Activated CD4-positive, alpha-beta T cell treated with anti-CD3 and anti-CD28 coated beads for 36 hours (primary cell): ENCODE measurements at places on chromosomes 6 and 20.

DNA sequence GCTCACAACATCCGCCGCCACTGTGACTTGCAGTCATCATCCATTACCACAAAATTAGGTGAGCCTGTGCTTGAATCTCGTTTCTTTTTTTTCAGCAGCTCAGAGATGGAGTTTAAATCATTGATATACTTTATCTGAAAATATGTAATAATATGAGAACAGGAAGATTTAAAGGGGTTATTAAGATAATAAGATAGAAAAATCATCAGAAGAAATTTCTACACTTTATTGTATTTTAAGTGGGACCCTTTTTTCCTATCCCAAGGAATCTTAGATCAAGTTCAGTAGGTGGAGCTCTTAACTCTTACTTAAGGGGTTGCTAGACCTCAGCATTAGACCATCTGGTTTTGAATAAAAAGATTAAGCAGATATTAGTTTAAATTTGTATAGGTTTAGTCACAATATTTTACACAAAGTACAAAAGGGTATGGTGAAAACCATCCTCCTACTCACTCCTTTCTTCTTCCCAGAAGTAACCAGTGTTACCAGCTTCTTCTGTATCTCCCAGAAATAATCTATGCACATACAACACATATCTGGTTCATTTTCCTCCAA lies 9.4 kb upstream of the NCOA7 start:
- peak; percentile 74 for DNase-seq
- peaks cover 17% of the 10 kb centered on the region for H3K36me3 ChIP-seq
- peaks cover 20% of the 10 kb centered on the region for H3K4me1 ChIP-seq
- no peak overlapping the region for H3K27ac ChIP-seq
- H3K27me3 ChIP-seq: no peaks in the 10 kb centered on the region
- no peak overlapping the region for H3K4me3 ChIP-seq

DNA sequence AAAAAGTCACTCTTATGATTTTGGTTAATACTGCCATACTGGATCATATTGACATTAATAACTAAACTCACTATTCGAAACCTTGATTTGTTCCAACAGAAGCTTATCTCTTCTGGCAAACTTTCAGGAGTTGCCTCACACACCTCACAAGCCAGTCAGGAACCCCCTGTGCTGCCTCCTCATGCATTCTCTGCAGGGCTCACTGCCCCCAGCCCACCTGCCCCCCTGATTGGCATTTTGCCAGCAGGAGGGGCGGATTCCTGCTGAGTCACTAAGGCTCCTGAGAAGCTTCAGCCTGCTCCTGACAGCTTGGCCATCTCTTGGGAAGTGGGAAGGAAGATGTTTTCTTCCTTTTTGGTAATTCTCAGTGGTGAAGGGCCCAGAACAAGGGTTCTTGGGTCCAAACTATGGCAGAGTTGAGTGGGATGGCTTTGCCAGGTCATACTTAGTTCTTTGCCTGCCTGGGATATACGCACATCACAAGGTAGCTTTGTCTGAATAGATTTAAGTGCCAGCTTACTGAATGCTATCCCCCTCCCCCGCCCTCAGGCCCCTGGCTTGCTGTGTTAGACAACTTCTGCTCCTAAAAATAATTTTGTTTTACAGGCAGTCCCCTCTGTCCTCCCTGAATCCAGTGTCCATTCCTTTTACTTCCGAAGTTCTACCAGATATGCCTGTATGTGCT lies 31.4 kb downstream of the SLC35F1 start:
- H3K27me3 ChIP-seq: peaks cover 8% of the 10 kb centered on the region
- DNase-seq: no peak
- no peaks in the 10 kb centered on the region for H3K36me3 ChIP-seq
- H3K4me1 ChIP-seq: no peaks in the 10 kb centered on the region
- H3K27ac ChIP-seq: no peak overlapping the region

- no peak for DNase-seq
- peaks cover 8% of the 10 kb centered on the region for H3K27me3 ChIP-seq
- no peak overlapping the region for H3K27ac ChIP-seq
- no peak overlapping the region for H3K4me3 ChIP-seq
Measured at GRCh38 chr20:36322131-36322530, 16.0 kb downstream of the DLGAP4 start.

- no peak overlapping the region for H3K4me3 ChIP-seq
- no peak for DNase-seq
- H3K27ac ChIP-seq: no peak overlapping the region
- H3K36me3 ChIP-seq: no peaks in the 10 kb centered on the region
Measured at GRCh38 chr6:168699631-168700295, 258.8 kb downstream of the SMOC2 start.

DNA sequence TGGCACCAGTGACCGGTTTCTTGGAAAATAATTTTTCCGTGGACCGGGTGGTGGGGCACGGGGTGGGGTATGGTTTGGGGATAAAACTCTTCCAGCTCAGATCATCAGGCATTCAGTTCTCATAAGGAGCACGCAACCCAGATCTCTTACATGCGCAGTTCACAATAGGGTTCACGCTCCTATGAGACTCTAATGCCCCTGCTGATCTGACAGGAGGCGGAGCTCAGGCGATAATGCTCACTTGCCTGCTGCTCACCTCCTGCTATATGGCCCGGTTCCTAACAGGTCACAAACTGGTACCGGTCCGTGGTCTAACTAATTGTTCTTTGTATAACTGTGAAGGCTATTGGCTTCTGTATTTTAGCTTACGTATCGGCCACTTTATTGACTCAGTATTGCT lies 51.7 kb downstream of the VSTM2L start:
- H3K27me3 ChIP-seq: peaks cover 6% of the 10 kb centered on the region
- no peaks in the 10 kb centered on the region for H3K4me1 ChIP-seq
- H3K4me3 ChIP-seq: no peak overlapping the region
- H3K27ac ChIP-seq: no peak overlapping the region
- DNase-seq: no peak
- H3K36me3 ChIP-seq: no peaks in the 10 kb centered on the region

DNA sequence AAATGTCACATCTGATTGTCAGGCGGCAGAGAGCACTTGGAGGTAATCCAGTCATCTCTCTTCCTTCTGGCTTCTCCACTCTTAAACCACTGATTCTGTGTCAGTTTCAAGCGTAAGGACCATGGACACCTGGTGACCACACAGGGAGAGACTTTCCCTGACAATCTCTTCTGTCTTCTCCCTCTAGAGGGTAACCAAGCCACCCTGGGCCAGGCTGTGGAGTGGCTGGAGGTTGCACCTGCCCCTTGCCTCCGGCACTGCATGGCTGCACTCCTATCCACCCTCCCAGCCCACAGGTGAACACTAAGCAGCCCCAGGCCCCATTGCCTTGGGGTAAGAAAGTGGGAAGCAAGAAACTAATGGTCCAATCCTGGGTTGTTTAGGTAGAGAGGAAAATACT lies 78.7 kb downstream of the BFSP1 start:
- no peak for DNase-seq
- H3K36me3 ChIP-seq: no peaks in the 10 kb centered on the region
- H3K27ac ChIP-seq: no peak overlapping the region
- no peaks in the 10 kb centered on the region for H3K4me1 ChIP-seq

GRCh38 chr6:105057160-105057559 lies 100.3 kb downstream of the LIN28B start:
- H3K27me3 ChIP-seq: peaks cover 27% of the 10 kb centered on the region
- H3K4me3 ChIP-seq: no peak overlapping the region
- DNase-seq: no peak
- no peaks in the 10 kb centered on the region for H3K36me3 ChIP-seq
- no peaks in the 10 kb centered on the region for H3K4me1 ChIP-seq
- H3K27ac ChIP-seq: no peak overlapping the region

GRCh38 chr20:1081891-1082290 lies 36.5 kb upstream of the PSMF1 start:
- H3K36me3 ChIP-seq: peaks cover 4% of the 10 kb centered on the region
- H3K4me3 ChIP-seq: no peak overlapping the region
- peaks cover 18% of the 10 kb centered on the region for H3K4me1 ChIP-seq
- DNase-seq: no peak
